ENCODE measurements at places on chromosomes 2 and 18. TPM values are rescaled to one million over a fixed set of nuclear protein-coding genes. Genes with fewer than 3 reads are reported as not detected.
A peak's percentile ranks its signal among the peaks of the same experiment; 100 is the strongest.

DNA sequence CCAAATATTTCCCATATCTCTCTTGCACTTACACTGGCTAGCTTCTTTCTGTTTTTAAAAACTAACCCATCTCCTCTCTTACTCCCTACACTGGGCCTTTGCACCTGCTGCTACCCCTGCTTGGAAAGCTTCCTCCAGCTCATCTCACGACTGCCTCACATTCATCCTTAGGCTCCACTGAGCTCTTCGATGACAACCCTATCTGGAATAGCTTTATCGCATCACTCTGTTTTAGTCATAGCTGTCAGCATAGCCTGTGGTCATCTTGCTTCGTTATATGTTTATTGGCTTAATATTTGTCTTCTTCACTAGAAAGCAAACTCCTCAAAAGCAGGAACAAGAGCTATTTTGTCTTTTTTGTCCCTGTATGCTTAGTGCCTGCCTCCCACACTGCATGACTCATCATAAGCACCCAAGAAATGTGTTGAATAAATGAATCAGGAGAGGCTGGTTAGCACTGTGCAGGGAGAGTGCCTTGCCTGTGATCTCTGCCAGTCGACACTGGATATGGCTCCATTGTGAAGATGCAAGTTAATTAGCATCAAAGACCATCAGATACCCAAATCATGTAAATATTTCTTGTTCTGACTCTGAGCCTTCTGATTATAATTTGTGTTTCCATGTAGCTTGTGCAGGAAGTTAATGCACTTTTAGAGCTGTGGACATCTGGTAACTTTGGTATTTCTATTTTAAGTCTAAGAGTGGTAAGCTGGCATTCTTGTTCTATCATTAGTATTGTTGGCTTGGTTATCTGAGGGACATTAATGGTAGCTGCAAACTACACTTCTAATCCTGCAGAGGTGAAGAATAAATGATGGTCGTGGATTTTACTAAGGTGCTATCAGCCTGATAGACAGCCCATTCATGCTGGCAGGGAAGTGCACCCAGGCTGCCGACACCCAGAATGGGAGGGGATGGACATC is 10.3 kb upstream of the DYTN start:
- no peaks in the 10 kb centered on the region for H3K36me3 ChIP-seq
- DNase-seq, result no peak

- peaks cover 22% of the 10 kb centered on the region for H3K4me1 ChIP-seq
- H3K27me3 ChIP-seq, result no peaks in the 10 kb centered on the region
- no peak for DNase-seq
- no peak overlapping the region for H3K4me3 ChIP-seq
These were observed 83.4 kb downstream of the EHD3 start for GRCh38 chr2:31317396-31317795.

GRCh38 chr2:121530212-121530705 is 421 bp upstream of the RNU4ATAC start:
- DNase-seq, result peak; percentile 90
- H3K27me3 ChIP-seq, result no peaks in the 10 kb centered on the region
- H3K4me1 ChIP-seq, result peaks cover 30% of the 10 kb centered on the region
- peak overlapping the region; percentile 98 for H3K27ac ChIP-seq

DNA sequence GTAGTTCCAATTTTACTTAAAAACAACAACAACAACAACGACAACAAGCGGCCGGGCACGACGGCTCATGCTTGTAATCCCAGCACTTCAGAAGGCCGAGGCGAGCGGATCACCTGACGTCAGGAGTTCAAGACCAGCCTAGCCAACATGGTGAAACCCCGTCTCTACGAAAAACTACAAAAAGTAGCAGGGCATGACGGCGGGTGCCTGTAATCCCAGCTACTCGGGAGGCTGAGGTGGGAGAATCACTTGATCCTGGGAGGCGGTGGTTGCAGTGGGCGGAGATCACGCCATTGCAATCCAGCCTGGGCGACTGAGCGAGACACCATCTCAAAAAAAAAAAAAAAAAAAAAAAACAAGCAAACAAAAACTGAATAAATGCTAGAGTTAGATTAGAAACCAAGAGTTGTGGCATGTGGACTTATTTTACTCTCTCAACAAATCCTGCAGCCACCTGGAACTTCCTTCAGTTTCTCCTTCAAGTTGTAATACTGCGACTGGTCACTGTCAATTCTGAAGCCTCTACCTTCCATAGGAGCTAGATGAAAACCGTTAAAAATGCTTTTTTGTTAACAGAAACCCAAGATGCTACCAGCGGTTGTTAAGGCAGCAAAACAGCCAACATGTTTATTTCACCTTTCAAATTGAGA is 1.3 kb downstream of the ATP5F1A start:
- peak overlapping the region; percentile 85 for H3K4me3 ChIP-seq
- H3K36me3 ChIP-seq, result no peaks in the 10 kb centered on the region
- no peaks in the 10 kb centered on the region for H3K27me3 ChIP-seq
- peak overlapping the region; percentile 94 for H3K27ac ChIP-seq
- no peak for DNase-seq

DNA sequence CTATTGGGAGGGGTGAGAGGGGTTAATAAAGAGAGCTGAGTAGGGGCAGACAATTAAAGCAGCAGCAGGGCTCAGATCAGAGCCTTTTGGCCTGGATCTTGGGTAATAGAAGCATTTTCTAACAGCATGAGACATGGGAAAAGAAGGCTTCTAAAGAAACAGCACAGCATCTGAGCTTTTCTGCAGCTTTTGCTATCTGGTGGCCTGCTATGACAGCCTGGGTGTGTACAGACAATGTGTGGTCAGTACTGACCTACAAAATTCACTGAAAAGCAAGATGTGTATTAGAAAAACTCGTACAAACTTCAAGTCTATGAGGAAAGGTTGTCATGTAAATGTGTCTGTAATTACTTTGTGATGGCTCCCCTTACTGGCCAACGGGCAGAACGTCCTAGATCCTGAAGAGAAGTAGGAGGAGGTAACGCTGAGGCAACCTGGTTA is 95.6 kb downstream of the GALNT3 start:
- H3K4me3 ChIP-seq, result no peak overlapping the region
- no peaks in the 10 kb centered on the region for H3K4me1 ChIP-seq
- H3K27ac ChIP-seq, result no peak overlapping the region

Gene CAPN14
- 0.33 TPM for total RNA-seq

Gene ILKAP
- 20.4 TPM for total RNA-seq

Gene GLB1L
- 5.9 TPM for total RNA-seq
